Activated CD8-positive, alpha-beta memory T cell treated with anti-CD3 and anti-CD28 coated beads, Interleukin-2, amount 50 U/mL, for 48 hours (primary cell): ENCODE measurements at places on chromosomes 2 and 18.

- no peak for DNase-seq
These were observed 36.1 kb downstream of the DHRS9 start for GRCh38 chr2:169105476-169105875.

- no peak for DNase-seq
These were observed 58.8 kb downstream of the SCN1A start for GRCh38 chr2:166068981-166069380.

DNA sequence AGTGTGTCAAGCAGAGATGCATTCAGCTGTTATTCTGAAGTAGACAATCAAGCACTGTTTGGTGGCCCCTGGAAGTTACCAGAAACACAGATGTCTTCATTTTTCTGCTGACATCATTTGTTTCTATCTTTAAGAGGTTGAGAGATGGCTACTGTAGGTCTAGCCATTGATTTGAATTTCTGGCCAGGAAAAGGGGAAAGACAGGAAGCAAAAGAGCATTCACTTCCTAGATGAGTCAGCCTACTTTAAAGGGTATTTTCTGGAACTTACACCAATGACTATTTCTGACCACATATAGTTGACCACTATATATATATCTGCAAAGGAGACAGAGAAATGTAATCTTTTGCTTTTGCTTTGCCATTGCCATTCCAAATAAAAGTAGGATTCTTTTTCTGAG is 900.1 kb upstream of the SOX11 start:
- no peak for DNase-seq

DNA sequence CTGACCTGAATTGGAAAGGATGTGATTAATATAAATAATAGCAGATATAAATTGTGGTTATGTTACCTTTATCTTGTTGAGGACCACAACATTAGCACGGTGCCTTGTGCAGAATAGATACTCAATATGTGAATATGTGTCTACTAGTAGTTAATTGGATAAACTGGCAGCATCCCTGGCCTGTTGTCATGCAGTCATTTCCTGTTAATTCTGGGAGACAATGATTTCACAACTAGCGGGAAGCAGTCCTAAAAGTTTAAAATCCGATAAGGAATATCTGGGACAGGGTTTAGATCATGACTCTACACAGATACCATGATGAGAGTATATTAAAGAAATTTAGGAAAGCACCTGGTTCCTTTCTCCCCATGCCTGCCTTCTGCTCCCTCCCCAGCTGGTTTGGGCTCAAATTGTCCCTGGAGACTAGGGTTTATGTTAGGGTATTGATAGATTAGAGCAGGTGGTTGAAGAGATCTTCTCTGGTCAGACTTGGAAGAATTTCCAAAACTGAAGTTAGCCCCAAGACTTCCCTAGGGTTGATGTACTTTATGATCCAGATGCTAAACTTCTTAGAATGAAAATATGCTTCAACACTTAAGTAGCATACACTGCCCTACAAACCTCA is 32.8 kb downstream of the CYBRD1 start:
- no peak for DNase-seq

DNA sequence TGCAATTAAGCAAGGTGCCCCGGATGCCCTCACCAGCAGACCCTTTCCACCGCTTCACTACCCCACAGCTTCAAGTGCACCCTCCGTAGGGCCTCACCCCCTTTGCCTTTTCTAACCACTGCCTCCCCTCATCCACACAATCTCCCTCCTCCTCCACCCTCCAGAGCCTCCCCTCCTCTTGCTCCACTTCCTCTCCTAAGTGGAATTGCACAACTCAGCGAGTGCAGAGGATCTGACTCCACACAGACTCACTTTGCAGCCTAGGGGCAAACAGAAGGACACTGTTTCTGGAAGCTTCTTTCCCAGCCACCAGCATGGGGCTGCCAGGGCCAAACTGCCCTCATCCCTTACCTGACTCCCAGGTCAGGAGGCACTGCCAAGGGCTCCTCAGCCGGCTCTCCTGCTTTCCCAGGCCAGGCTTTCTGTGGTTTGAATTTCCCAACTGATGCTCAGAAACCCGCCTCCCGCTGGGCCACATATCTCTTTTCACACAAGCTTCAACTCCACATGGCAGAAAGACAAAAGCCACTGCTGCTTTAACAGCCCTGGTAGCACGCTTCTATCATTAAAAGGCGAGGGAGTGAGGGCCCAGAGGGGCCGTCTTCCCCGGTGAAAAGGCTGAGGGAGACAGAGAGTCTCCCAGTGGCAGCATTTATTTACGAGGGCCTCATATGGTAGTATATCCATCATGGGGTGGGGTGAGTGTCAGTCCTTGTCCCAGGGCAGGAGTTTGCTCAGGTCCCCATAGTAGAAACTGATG is 74.7 kb upstream of the MGAT4A start:
- no peak for DNase-seq

DNA sequence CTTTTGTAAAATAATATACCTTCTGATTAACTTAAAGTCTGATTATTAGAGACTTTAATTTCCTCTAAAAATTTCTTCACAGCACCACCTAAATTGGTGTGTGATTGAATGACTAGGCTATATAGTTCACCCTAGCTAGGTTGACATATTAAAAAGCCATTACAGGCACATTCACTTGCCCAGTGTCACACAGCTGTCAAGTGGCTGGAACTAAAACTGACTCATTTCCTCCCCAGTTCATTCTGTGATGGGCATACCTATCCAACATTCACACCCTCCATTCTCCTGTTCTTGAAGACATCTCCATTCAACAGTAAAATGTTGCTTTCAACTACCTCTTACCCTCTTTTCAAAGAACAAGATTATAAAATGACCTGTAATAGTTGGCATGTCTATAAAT is 334.5 kb downstream of the ARHGAP15 start:
- no peak for DNase-seq

- DNase-seq = no peak
These were observed 32.2 kb downstream of the AKAIN1 start for GRCh38 chr18:5164903-5165302.

DNA sequence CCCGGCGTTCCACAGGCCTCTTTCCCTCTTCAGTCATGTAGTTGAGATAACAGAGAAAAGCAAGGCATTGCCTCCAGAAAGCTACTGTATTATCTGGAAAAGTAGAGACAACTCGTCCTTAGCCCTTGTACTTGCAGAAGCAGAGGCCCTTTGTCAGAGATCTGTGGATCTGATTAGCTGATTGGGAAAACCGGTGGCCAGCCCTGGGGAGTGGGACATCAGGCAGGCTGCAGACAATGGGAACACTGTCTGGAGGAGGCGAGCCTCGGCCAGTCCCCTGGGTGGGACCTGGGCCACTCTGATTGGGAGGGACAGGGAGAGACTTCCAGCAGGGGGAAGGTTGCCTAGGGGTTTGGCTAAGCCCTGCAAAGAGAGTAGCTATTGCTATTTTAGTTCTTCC is 1.2 kb upstream of the MC2R start:
- no peak for DNase-seq

- no peak for DNase-seq
These were observed 94.4 kb upstream of the ASAP2 start for GRCh38 chr2:9112079-9112721.

GRCh38 chr2:239204136-239204875 is 196.5 kb downstream of the HDAC4 start:
- no peak for DNase-seq

- DNase-seq = no peak
These were observed 737.6 kb upstream of the TMEFF2 start for GRCh38 chr2:192932376-192932775.
